ENCODE measurements at places on chromosomes 3 and 15.

- H3K36me3 ChIP-seq, result peaks cover 6% of the 10 kb centered on the region
- no peak overlapping the region for H3K4me3 ChIP-seq
- peaks cover 32% of the 10 kb centered on the region for H3K4me1 ChIP-seq
- no peaks in the 10 kb centered on the region for H3K27me3 ChIP-seq
Observed at GRCh38 chr3:142278451-142278850, 53.1 kb upstream of the GK5 start.

- H3K4me1 ChIP-seq, result peaks cover 2% of the 10 kb centered on the region
- no peaks in the 10 kb centered on the region for H3K36me3 ChIP-seq
- DNase-seq, result no peak
- peaks cover 3% of the 10 kb centered on the region for H3K27me3 ChIP-seq
Observed at GRCh38 chr15:48427479-48427878, 96.2 kb downstream of the DUT start.

- peaks cover 2% of the 10 kb centered on the region for H3K27me3 ChIP-seq
- no peak overlapping the region for H3K4me3 ChIP-seq
- H3K36me3 ChIP-seq, result no peaks in the 10 kb centered on the region
Observed at GRCh38 chr3:153927107-153927506, 194.1 kb upstream of the ARHGEF26 start.

GRCh38 chr15:47674586-47675232, 42.6 kb upstream of the SEMA6D start:
- H3K36me3 ChIP-seq, result no peaks in the 10 kb centered on the region
- no peak overlapping the region for H3K4me3 ChIP-seq
- DNase-seq, result no peak
- H3K4me1 ChIP-seq, result no peaks in the 10 kb centered on the region
- H3K27ac ChIP-seq, result no peak overlapping the region

- H3K27me3 ChIP-seq, result no peaks in the 10 kb centered on the region
- H3K36me3 ChIP-seq, result no peaks in the 10 kb centered on the region
- DNase-seq, result no peak
- no peak overlapping the region for H3K4me3 ChIP-seq
- H3K4me1 ChIP-seq, result no peaks in the 10 kb centered on the region
Observed at GRCh38 chr15:23457890-23458289, 10.8 kb upstream of the GOLGA6L2 start.

GRCh38 chr3:153574445-153574844, 412.4 kb downstream of the RAP2B start:
- no peak overlapping the region for H3K4me3 ChIP-seq
- no peak overlapping the region for H3K27ac ChIP-seq
- peaks cover 3% of the 10 kb centered on the region for H3K4me1 ChIP-seq

DNA sequence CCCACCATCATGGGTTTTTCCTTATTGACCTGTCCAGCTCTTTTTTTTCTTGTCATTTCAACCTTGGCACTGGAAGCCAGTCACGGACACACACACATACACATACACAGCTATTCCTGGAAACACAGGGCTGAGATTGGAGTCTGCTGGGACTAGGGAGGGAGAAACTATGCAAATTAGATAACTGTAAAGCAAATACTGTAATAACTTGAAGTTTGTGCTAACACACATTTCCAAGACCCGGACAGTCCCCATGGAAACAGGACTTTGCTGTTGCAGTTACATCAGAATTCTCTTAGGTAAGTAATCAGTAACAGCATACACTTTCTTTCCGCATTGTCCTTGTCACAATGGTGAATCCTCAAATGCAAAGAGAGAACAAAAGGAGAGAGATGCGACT, 304.4 kb downstream of the KBTBD8 start:
- no peak overlapping the region for H3K27ac ChIP-seq
- no peak for DNase-seq
- H3K4me3 ChIP-seq, result no peak overlapping the region
- no peaks in the 10 kb centered on the region for H3K4me1 ChIP-seq
- no peaks in the 10 kb centered on the region for H3K36me3 ChIP-seq
- H3K27me3 ChIP-seq, result no peaks in the 10 kb centered on the region

DNA sequence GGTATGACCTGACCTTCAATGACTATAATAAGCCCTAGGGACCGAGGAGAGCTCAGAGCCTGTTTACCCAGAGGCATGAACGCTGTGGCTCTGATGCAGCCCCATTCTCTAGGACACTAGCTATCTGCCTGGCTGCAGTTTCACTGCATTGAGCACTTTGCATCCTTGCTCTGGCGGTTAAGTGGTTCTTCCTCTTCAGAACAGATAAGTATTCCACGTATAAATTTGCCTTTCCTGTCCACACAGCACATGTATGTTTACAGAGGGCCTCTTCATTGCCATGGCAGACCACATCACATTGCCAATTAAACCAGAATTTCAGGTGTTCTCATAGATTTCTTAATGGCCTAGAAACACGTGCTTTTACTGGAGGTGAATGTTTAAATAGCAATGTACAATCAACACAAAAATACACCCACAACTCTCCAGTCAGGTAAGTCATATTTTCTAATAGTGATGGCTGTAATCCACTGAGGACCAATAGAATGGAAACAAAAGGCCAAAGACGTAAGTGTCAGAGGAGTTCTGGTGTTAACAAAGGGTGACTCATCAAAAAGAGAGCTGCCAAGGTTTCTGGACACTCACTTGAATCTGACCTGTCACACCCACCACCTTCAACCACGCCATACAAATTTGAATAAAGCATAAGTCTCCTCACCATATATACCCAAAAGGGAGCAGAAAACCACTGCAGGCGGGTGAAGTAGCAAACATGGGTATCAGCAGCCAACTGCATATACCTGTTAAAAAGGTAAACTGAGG, 553.4 kb downstream of the OCA2 start:
- H3K27ac ChIP-seq, result no peak overlapping the region
- no peak overlapping the region for H3K4me3 ChIP-seq
- H3K4me1 ChIP-seq, result no peaks in the 10 kb centered on the region
- no peaks in the 10 kb centered on the region for H3K27me3 ChIP-seq
- no peaks in the 10 kb centered on the region for H3K36me3 ChIP-seq

GRCh38 chr3:172101107-172101506, 61.7 kb downstream of the FNDC3B start:
- peaks cover 13% of the 10 kb centered on the region for H3K36me3 ChIP-seq
- peaks cover 53% of the 10 kb centered on the region for H3K4me1 ChIP-seq
- H3K27ac ChIP-seq, result no peak overlapping the region

DNA sequence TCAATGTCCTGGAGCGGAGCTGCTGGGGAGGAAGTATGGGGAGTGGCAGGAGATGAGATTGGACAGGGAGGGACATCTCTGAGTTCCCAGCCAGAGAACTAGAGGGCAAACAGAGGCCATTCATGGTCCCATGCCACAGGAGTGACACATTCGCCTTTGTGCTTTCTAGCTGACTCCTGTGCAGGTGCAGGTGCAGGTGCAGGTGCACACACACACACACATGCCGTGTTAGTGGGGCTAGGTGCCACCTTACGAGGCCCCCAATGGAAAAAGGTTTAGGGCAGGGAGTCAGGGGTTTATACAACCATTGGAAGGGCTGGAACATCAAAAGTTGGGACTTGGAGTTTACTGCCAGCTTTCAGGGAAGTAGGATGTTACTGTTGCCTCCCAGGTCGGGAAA, 52.0 kb downstream of the TPRA1 start:
- H3K36me3 ChIP-seq, result no peaks in the 10 kb centered on the region
- no peak for DNase-seq
- no peak overlapping the region for H3K27ac ChIP-seq

GRCh38 chr15:77866186-77866585, 211.3 kb downstream of the TBC1D2B start:
- DNase-seq, result no peak
- no peaks in the 10 kb centered on the region for H3K4me1 ChIP-seq
- H3K4me3 ChIP-seq, result no peak overlapping the region
- H3K27ac ChIP-seq, result no peak overlapping the region
- H3K27me3 ChIP-seq, result no peaks in the 10 kb centered on the region

DNA sequence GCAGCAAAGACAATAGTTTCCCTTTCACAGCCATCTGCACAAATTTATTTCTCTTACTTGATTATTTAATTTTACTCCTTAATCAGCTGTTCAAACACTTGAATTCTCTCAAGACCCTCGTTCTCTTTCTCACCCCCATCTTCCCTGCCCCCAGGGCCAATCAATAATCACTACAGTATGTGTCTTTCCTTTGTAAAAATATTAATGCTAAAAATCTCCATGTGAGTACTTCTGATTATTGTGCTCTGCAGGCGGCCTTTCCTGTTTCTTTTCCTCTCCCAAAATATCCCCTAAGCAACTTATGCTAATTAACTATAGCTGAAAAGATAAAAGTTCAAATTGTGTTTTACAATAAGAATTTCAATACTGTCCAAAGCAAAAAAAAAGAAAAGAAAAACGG, 617.0 kb upstream of the CBLB start:
- H3K4me1 ChIP-seq, result no peaks in the 10 kb centered on the region
- no peaks in the 10 kb centered on the region for H3K36me3 ChIP-seq
- no peak overlapping the region for H3K27ac ChIP-seq
- H3K27me3 ChIP-seq, result no peaks in the 10 kb centered on the region
- no peak overlapping the region for H3K4me3 ChIP-seq

DNA sequence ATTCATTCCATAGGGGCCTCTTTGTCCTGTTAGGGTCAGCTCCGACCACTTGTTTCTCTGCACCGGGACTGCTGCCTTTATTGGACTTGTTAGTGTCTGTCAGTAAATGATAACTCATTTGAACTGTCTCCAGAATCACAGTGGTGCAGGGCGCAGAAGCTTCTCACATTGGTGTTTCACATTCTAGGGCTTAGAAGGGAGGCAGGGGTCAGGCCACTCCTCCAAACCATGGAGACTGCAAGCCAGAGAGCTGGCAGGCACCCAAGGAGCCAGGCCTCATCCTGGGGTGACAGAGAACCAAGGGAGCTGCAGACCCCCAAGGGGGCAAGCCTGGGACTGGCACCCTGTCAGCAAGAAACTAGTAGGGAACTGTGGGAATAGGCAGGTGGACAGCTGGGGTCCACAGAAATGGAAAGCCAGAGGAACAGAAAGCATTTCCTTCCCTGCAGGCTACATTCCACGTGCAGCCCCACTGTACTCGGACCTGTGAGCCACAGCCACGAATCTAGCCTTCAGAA, 49.1 kb downstream of the CCNL1 start:
- peaks cover 6% of the 10 kb centered on the region for H3K4me1 ChIP-seq
- no peak overlapping the region for H3K27ac ChIP-seq
- H3K4me3 ChIP-seq, result no peak overlapping the region
- H3K27me3 ChIP-seq, result no peaks in the 10 kb centered on the region

- no peaks in the 10 kb centered on the region for H3K27me3 ChIP-seq
- no peaks in the 10 kb centered on the region for H3K36me3 ChIP-seq
- no peaks in the 10 kb centered on the region for H3K4me1 ChIP-seq
- H3K4me3 ChIP-seq, result no peak overlapping the region
- DNase-seq, result peak; percentile 9
- H3K27ac ChIP-seq, result no peak overlapping the region
Observed at GRCh38 chr15:33700695-33701303, 267.5 kb upstream of the CHRM5 start.

GRCh38 chr3:152203652-152204051, 65.1 kb upstream of the MBNL1 start:
- peak overlapping the region; percentile 82 for H3K27ac ChIP-seq
- H3K4me3 ChIP-seq, result peak overlapping the region; percentile 85
- peaks cover 70% of the 10 kb centered on the region for H3K4me1 ChIP-seq
- H3K36me3 ChIP-seq, result peaks cover 4% of the 10 kb centered on the region

GRCh38 chr3:43638594-43639447, 17.0 kb upstream of the ANO10 start:
- DNase-seq, result no peak
- no peak overlapping the region for H3K4me3 ChIP-seq
- H3K36me3 ChIP-seq, result no peaks in the 10 kb centered on the region
- no peak overlapping the region for H3K27ac ChIP-seq
- peaks cover 28% of the 10 kb centered on the region for H3K27me3 ChIP-seq

DNA sequence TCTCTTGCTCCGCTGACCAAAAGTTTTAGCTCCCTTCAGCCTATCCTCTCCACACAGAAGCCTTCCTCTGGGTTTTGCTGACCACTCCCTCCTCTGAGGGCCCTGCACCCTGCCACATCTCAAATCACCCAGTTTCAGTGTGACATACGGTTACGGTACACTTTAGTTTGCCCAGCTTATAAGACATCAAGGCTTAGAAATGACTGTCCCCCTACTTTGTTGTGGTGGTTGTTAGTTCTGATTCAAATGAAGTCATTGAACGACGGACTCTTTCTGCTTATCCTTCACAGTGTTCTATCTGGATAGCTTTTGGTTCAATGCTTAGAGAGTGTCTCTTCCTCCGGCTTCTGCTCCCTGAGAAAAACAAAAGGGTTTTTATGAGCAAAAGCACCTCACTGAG, 68.0 kb upstream of the NDUFB4 start:
- no peak for DNase-seq
- no peak overlapping the region for H3K27ac ChIP-seq
- peaks cover 2% of the 10 kb centered on the region for H3K4me1 ChIP-seq
- H3K4me3 ChIP-seq, result no peak overlapping the region
- H3K36me3 ChIP-seq, result no peaks in the 10 kb centered on the region

DNA sequence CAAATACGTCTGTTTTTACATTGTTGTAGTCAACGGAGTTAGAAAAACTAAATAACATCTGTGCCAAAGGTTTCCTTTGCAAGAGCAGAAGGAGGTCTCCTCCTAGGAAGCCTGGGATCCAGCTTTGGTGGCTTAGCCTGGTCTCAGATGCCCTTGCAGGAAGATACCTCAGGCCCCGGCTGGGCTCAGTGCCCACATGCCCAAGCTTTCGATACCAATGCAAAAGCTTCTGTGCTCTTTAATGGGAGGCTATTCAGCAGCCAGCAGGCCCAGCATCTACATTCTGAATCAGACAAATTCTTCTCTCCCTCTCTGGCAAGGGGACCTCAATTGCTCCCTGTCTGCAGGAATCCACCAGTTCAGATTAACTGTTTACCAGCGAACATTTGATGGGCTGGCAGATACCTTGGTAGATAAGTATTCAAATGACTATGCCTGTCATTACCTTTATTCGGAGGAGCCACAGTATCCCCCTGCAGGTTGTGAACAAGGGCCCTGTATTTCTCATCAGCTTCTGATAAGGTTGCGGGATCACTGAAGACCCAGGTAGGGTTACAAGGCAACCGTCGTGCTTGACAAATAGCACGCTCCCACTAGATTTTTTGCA, 180.1 kb upstream of the KBTBD8 start:
- no peak overlapping the region for H3K27ac ChIP-seq
- no peaks in the 10 kb centered on the region for H3K4me1 ChIP-seq
- no peak for DNase-seq
- H3K27me3 ChIP-seq, result peaks cover 9% of the 10 kb centered on the region

GRCh38 chr15:25057574-25057973, 102.8 kb downstream of the SNRPN start:
- no peaks in the 10 kb centered on the region for H3K4me1 ChIP-seq
- no peak overlapping the region for H3K27ac ChIP-seq
- H3K27me3 ChIP-seq, result no peaks in the 10 kb centered on the region

DNA sequence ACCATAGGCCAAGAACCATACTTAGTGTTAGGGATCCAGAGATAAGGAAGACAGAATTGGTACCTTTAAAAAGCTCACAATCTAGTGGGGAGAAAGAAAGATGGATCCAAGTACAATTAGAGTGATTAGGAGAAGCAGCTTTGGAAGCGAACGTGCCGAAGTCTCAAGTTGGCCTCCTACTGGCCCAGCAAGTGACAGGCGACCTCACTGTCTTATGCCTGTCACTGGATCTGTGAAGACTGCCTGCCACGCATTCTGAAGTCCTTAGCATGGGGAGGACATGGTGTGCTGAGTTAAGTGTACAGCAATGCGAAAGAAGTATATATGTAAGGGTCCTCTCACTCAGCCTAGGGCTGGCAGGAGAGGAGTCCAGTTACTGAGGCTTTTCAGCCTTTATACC, 141.0 kb downstream of the GABRB3 start:
- no peaks in the 10 kb centered on the region for H3K27me3 ChIP-seq
- H3K27ac ChIP-seq, result no peak overlapping the region
- DNase-seq, result no peak
- no peaks in the 10 kb centered on the region for H3K4me1 ChIP-seq
- H3K4me3 ChIP-seq, result no peak overlapping the region
- no peaks in the 10 kb centered on the region for H3K36me3 ChIP-seq
